ENCODE measurements at places on chromosomes 11 and 22. TPM values are rescaled to one million over a fixed set of nuclear protein-coding genes. Genes with fewer than 3 reads are reported as not detected.

The C22orf42 gene
- total RNA-seq = not detected

The CEP126 gene
- 1.2 TPM for total RNA-seq

The ENTHD1 gene
- total RNA-seq = 0.30 TPM

The KCTD14 gene
- total RNA-seq = not detected

The APLP2 gene
- total RNA-seq = 56.1 TPM

The BTG4 gene
- not detected for total RNA-seq

The SLC5A12 gene
- not detected for total RNA-seq

The MS4A6A gene
- total RNA-seq = not detected

The CLMP gene
- total RNA-seq = not detected

The USH1C gene
- total RNA-seq = not detected

The OOSP2 gene
- total RNA-seq = not detected

The MYOD1 gene
- total RNA-seq = not detected

The HBG1 gene
- not detected for total RNA-seq

The FAM181B gene
- not detected for total RNA-seq

The C11orf87 gene
- total RNA-seq = not detected

The P4HA3 gene
- not detected for total RNA-seq

The UVRAG gene
- total RNA-seq = 16.4 TPM

The MOGAT2 gene
- total RNA-seq = not detected

The RFPL1 gene
- not detected for total RNA-seq

The DEFB131B gene
- not detected for total RNA-seq

The OR52N2 gene
- not detected for total RNA-seq

The P2RX6 gene
- total RNA-seq = 0.38 TPM

The LRRC32 gene
- 4.5 TPM for total RNA-seq

The SCO2 gene
- total RNA-seq = 0.97 TPM

The TSPAN4 gene
- 12.7 TPM for total RNA-seq

Data from activated CD8-positive, alpha-beta memory T cell treated with anti-CD3 and anti-CD28 coated beads for 36 hours (primary cell).